ENCODE measurements at places on chromosomes 13 and 19. TPM values are rescaled to one million over a fixed set of nuclear protein-coding genes. Genes with fewer than 3 reads are reported as not detected.

GRCh38 chr19:12194827-12195731, 32.2 kb downstream of the ZNF136 start:
- H3K27ac ChIP-seq: no peak overlapping the region
- DNase-seq: no peak
- no peaks in the 10 kb centered on the region for H3K27me3 ChIP-seq

DNA sequence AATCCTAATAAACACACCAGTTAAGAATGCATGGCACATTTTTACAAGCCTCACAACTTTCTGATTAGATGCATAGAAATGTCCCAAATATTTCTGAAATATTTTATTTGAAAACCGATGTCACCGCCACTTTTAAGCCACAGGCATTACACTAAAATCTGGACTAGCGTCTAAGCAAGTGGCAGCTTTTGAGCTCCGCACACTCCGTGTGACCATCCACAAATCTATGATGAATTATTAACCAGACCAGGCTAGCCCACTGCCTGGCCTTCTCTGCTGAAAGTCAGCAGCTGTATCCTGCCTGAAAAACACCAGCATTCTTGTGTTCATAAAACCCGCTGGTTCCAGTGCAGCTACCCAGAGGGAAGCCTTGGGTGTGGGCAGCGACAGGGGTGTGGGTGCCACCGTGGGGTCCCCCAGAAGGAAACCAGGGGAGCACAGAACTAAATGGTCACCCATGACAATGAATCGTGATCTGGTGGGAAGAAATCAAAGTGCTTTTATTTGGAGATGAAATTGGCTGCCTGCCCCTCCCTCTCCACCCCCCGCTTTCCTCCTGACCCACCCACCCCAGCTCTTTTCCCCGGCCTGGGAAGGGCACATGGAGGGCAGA, 13.8 kb downstream of the RASA3 start:
- no peak overlapping the region for H3K4me3 ChIP-seq
- H3K27me3 ChIP-seq: no peaks in the 10 kb centered on the region
- no peaks in the 10 kb centered on the region for H3K36me3 ChIP-seq
- H3K27ac ChIP-seq: no peak overlapping the region
- peaks cover 9% of the 10 kb centered on the region for H3K4me1 ChIP-seq
- no peak for DNase-seq

- H3K4me3 ChIP-seq: no peak overlapping the region
- H3K27me3 ChIP-seq: no peaks in the 10 kb centered on the region
- no peaks in the 10 kb centered on the region for H3K4me1 ChIP-seq
- no peak overlapping the region for H3K27ac ChIP-seq
- no peak for DNase-seq
Measured at GRCh38 chr19:41682437-41682836, 5.6 kb downstream of the CEACAM7 start.

DNA sequence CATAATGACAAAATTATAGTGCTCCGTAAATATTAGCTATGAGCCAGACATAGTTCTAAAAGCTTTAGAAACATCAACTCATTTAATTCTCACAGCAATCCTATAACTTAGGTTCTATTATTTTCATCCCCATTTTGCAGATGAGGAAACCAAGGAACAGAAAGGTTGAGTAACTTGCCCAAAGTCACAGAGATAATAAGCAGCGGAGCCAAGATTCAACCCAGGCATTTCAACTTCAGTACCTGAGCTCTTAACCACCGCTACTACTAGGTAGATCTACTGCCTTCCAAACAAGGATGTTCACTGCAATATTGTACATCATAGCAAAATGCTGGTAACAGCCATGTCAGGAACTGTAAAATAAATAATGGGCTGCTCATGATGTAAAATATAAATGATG, 39.9 kb downstream of the ELF1 start:
- no peak for DNase-seq
- no peak overlapping the region for H3K4me3 ChIP-seq
- H3K27ac ChIP-seq: no peak overlapping the region
- no peaks in the 10 kb centered on the region for H3K27me3 ChIP-seq
- no peaks in the 10 kb centered on the region for H3K36me3 ChIP-seq

GRCh38 chr19:9500796-9501195, 2.4 kb upstream of the ZNF560 start:
- no peaks in the 10 kb centered on the region for H3K4me1 ChIP-seq
- no peak overlapping the region for H3K4me3 ChIP-seq
- no peaks in the 10 kb centered on the region for H3K27me3 ChIP-seq
- no peaks in the 10 kb centered on the region for H3K36me3 ChIP-seq
- no peak overlapping the region for H3K27ac ChIP-seq

IFNL1 gene
- not detected for polyA plus RNA-seq
